Activated naive CD8-positive, alpha-beta T cell treated with anti-CD3 and anti-CD28 coated beads for 36 hours (primary cell): ENCODE measurements at places on chromosomes 11 and 22. TPM values are rescaled to one million over a fixed set of nuclear protein-coding genes. Genes with fewer than 3 reads are reported as not detected.

WT1 gene
- total RNA-seq, result not detected

DNA sequence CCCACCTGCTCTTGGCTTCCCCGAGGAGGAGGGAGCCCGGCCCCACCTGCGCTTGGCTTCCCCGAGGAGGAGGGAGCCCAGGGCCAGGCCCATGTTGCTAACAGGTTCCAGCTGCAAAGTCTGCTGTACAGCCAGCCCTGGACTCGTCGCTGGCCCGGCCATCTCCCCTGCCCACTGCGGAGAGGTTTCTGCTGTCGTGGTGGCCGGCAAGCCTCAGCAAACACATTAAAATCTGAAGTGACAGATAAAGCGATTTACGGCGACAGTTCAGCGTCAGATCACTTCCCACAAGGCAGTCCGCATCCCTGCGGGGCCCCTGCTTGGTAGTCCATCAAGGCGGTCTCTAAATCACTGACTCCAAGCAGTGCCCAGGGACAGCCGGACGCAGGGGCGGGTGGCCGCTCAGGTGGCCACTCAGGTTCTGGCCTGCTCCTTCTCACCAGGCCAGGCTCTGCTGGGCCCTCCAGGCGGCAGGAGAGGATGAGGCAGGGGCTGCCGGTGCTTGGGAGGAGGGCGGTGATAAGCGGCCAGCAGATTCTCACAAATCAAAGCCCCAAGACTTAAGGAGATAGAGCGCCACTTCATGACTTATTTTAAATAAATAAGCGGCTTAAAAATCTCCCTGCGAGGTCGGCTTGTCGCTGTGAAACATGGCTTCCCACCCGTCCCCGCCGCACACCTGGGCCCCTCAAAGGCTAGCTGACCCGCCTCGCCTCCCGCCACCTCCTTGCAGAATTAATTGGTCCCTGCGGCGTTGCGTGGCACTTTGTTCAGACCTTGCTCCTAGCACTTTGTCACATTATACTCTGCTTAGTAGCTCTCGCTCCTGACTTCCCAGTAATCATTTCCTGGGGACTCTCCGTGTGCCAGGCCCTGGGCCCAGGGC lies 21.1 kb downstream of the MACROD1 start:
- no peak overlapping the region for H3K27ac ChIP-seq
- H3K27me3 ChIP-seq, result no peaks in the 10 kb centered on the region
- DNase-seq, result no peak
- H3K36me3 ChIP-seq, result no peaks in the 10 kb centered on the region

DNA sequence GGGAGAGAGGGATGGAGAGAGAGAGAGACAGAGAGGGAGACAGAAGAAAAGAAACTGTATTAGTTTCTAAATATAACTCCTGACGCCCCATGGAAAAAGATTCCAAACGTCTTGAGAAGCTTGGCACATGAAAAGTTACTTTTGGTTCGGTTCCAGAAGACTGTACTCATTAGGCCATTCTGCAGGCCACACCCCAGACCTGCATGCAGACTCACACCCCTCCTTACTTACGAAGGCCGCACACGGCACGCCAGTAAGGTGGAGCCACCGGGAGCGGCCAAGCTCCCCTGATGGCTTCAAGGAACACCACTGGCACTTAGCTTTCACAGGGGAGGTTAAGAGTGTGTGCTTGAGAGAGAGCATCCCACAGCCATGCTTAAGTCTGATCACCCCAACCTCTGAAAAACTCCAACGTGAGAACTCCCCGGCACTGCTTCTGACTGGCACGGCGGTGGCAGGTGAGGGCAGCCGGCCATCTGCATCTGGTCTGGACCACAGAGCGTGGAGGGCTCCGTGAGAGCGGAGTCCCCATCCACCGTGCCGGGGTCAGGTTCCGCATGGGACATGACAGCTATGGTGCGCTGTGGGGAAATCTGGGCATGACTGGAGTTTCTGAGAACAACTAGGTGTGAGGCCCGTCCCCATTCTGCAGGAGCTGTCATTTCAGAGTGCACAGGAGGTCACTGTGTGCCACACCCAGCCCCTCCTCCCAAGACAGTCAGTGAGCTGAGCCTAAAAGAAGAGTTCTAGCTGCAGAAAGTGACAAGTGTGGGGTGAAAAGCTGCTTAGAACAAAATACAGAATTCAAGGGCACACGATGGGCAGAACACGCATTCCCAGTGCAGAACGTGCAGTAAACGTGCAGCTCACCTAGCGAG lies 62.4 kb downstream of the MYH9 start:
- no peak overlapping the region for H3K4me3 ChIP-seq
- H3K27me3 ChIP-seq, result no peaks in the 10 kb centered on the region
- peak overlapping the region; percentile 79 for H3K27ac ChIP-seq
- H3K36me3 ChIP-seq, result peaks cover 55% of the 10 kb centered on the region
- peaks cover 35% of the 10 kb centered on the region for H3K4me1 ChIP-seq

DNA sequence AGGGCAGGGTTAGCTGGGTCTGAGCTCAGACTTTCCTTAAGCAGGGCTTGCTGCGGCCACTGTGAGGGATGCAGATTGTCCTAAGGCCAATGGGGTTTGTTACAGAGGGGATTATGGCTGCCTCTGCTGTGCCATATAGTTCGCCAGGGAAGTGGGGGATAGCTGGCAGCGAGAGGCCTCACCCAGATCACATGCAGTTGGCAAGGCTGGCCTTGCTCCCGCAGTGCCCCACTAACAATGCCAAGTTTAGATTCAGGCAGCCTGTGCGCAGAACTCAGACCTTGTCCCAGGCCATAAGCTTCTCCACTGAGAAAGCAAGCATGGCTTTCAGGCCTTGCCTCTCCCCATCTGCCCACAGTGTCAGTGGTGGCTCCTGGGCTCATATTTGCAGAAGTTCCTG lies 4.7 kb upstream of the APOL2 start:
- H3K36me3 ChIP-seq, result peaks cover 4% of the 10 kb centered on the region
- H3K27ac ChIP-seq, result no peak overlapping the region
- H3K4me3 ChIP-seq, result no peak overlapping the region

DNA sequence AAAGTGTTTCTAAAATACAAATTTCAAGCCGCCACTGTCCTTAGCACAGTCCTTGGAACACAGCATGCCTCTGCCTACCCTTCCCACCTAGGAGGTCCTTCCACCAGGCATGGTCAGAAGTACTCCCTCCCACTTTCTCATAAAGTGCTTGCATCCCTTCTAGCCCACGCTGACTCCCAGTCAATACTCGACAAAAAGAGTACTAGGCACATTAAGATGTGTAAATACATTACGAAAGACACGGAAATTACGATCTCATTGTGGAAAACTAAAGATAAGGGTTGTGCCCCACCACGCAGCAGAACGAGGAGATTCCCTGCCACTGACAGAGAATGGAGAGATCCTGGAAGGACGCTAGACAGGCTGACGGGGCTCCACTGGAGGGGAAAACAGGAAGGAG lies 13.5 kb downstream of the CHKA start:
- H3K4me1 ChIP-seq, result no peaks in the 10 kb centered on the region
- H3K4me3 ChIP-seq, result no peak overlapping the region
- no peak for DNase-seq
- no peaks in the 10 kb centered on the region for H3K27me3 ChIP-seq
- no peak overlapping the region for H3K27ac ChIP-seq
- H3K36me3 ChIP-seq, result peaks cover 2% of the 10 kb centered on the region

- H3K36me3 ChIP-seq, result no peaks in the 10 kb centered on the region
- DNase-seq, result no peak
- no peaks in the 10 kb centered on the region for H3K4me1 ChIP-seq
Measured at GRCh38 chr11:106421676-106422292, 344.3 kb downstream of the AASDHPPT start.

DNA sequence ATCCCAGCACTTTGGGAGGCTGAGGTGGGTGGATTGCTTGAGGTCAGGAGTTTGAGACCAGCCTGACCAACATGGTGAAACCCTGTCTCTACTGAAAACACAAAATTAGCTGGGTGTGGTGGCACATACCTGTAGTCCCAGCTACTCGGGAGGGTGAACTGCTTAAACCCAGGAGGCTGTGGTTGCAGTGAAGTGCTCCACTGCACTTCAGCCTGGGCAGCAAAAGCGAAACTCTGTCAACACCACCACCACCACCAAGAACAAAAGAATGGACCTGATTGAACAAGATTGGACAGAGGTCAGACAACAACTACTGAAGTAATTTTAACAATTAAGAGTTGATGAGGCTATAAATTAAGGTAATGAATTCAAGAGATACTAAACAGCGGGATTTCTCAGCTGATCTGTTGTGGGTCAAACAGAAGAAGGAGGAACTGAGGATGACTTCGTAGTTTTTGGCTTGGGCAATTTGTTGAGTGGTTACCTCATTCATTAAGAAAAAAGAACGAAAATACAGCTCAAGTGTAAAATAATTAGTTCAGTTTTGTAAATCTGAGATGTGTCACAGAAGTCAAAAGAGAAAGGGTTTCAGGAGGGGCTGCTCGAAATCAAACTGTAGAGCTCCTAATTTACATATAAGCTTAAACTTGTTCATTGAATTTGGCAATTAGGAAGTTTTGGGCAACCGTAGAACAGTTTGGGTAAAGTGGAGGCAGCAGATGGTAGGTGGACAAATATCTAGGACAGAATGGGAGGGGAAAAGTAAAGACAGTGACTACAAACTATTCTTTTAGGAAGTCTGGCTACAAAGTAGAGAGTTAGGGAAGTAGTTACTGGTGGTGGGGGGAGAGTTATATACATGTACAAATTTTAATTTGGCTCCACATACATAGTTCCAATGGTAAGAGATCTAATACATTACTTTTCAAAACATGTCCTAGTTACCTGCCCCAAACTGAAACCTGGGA lies 4.5 kb downstream of the IL18 start:
- no peak overlapping the region for H3K27ac ChIP-seq
- DNase-seq, result no peak
- H3K27me3 ChIP-seq, result peaks cover 27% of the 10 kb centered on the region
- H3K4me1 ChIP-seq, result peaks cover 8% of the 10 kb centered on the region

DNA sequence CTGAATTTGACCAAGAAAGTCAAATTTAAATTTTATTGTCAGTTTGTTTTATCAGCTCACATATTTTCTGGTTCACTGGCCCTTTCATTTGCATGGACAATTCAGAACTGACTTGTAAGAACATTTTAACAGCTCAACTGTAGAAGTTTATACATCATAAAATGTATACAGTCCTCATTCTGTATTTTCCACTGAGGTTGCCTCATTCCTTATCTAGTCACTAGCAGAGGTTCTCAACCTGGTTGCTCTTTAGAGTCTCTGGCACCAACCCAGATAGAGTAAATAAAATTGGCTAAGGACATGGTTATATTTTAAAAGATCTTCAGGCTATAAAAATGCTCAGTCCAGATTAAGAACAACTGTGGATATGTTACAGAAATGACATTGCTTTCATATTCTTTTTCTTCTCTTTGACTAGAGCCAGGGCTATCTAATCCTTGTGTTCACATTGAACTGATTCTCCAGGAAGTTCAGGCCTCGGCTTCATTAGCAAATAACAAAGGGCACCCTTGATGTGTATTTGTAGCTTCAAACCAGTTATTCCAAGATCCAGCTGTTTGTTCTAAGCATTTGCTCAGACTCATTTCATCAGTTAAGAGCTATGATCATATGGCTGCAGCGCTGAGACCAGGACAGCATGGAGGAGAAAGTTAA lies 782.5 kb downstream of the ETS1 start:
- H3K27ac ChIP-seq, result no peak overlapping the region
- H3K4me1 ChIP-seq, result no peaks in the 10 kb centered on the region
- H3K4me3 ChIP-seq, result no peak overlapping the region
- H3K36me3 ChIP-seq, result no peaks in the 10 kb centered on the region
- peaks cover 3% of the 10 kb centered on the region for H3K27me3 ChIP-seq

DNA sequence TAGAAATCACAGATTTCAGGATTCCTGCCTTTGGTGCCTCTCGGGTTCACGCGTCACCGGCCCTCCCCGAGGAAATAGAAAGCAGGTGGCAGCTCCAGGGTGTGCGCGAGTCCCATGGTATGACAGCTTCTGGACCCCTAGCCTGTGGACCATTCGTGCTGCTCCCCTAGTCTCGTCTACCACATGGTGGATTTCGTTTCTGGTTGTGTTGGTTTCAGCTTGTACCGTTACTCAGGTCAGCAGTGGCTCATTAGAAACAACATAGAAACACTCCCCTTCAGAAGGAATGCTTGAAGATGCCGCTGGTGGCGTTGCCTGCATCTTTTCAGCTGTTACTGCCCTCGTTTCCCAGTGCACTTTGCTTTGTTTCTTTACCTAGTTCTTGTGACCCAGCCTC lies 700 bp downstream of the TTC17 start:
- H3K36me3 ChIP-seq, result peaks cover 9% of the 10 kb centered on the region
- peak overlapping the region; percentile 95 for H3K27ac ChIP-seq
- H3K4me3 ChIP-seq, result peak overlapping the region; percentile 94
- peaks cover 34% of the 10 kb centered on the region for H3K4me1 ChIP-seq
- H3K27me3 ChIP-seq, result no peaks in the 10 kb centered on the region

DNA sequence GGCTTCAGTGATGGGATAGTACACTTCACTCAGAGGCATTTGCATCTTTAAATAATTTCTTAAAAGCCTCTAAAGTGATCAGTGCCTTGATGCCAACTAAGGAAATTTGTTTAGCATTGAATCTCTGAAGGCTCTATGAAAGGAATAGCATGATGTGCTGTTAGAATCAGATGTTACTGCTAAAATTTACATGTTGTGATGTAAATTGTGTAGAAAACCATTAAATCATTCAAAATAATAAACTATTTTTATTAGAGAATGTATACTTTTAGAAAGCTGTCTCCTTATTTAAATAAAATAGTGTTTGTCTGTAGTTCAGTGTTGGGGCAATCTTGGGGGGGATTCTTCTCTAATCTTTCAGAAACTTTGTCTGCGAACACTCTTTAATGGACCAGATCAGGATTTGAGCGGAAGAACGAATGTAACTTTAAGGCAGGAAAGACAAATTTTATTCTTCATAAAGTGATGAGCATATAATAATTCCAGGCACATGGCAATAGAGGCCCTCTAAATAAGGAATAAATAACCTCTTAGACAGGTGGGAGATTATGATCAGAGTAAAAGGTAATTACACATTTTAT lies 4.6 kb downstream of the MALAT1 start:
- H3K4me3 ChIP-seq, result no peak overlapping the region
- H3K4me1 ChIP-seq, result peaks cover 50% of the 10 kb centered on the region
- H3K36me3 ChIP-seq, result peaks cover 41% of the 10 kb centered on the region
- H3K27ac ChIP-seq, result peak overlapping the region; percentile 73
- peaks cover 12% of the 10 kb centered on the region for H3K27me3 ChIP-seq

GRCh38 chr22:23678133-23678532 lies 12.7 kb upstream of the RGL4 start:
- DNase-seq, result no peak
- H3K36me3 ChIP-seq, result peaks cover 9% of the 10 kb centered on the region
- H3K4me3 ChIP-seq, result no peak overlapping the region
- no peaks in the 10 kb centered on the region for H3K4me1 ChIP-seq
- no peaks in the 10 kb centered on the region for H3K27me3 ChIP-seq
- H3K27ac ChIP-seq, result no peak overlapping the region

- no peaks in the 10 kb centered on the region for H3K27me3 ChIP-seq
- H3K27ac ChIP-seq, result no peak overlapping the region
- peaks cover 4% of the 10 kb centered on the region for H3K4me1 ChIP-seq
- H3K4me3 ChIP-seq, result no peak overlapping the region
Measured at GRCh38 chr11:66239511-66239910, 28.9 kb upstream of the RAB1B start.

GAS2L1 gene
- total RNA-seq, result 1.1 TPM

DNA sequence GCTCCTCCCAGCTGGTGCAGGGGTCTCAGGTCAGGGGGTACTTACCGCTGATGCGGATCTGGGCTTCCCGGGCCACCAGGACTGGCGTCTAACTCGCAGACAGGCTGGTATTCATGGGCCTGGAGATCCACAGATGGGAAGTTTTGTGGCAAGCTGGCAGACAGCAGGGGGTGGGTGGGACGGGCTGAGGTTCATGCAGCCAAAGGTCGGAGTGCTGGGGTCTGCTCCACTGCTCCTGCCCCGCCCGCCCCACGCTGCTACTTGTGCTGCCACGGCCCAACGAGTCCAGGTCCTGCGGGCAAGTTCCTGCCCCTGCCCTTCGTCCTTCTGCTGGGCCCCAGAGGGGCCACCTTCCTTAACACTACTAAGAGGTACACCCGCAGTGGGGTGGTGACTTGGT lies 3.1 kb downstream of the ACY3 start:
- no peaks in the 10 kb centered on the region for H3K27me3 ChIP-seq
- no peaks in the 10 kb centered on the region for H3K36me3 ChIP-seq
- H3K27ac ChIP-seq, result no peak overlapping the region
- H3K4me1 ChIP-seq, result peaks cover 39% of the 10 kb centered on the region
- H3K4me3 ChIP-seq, result no peak overlapping the region
